ENCODE measurements at places on chromosomes 13 and 19.

GRCh38 chr13:47564041-47564440 is 437.0 kb downstream of the SUCLA2 start:
- DNase-seq = no peak

- no peak for DNase-seq
Observed at GRCh38 chr13:104782741-104783140, 1716.5 kb upstream of the SLC10A2 start.

GRCh38 chr13:41054212-41054877 is 7.0 kb upstream of the WBP4 start:
- DNase-seq = no peak

DNA sequence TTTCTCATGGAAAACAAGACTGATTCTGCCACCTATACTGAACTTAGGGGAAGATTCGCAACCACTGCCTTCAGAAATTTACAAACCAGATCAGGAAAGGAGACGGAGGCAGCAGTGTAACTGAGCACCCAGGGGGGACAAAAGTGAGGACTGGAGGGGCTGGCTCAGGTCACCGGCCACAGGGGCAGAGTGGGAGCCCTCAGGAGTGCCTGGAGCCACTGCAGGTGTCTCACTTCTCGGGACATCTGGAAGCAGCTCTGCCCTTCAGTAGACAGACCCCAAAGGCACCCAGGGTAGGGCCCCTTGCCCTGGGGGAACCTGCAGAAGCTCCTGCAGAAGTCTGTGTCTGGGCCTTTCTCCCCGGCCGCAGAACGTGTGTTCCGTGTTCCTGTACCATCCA is 5.8 kb downstream of the ARHGEF7 start:
- no peak for DNase-seq

DNA sequence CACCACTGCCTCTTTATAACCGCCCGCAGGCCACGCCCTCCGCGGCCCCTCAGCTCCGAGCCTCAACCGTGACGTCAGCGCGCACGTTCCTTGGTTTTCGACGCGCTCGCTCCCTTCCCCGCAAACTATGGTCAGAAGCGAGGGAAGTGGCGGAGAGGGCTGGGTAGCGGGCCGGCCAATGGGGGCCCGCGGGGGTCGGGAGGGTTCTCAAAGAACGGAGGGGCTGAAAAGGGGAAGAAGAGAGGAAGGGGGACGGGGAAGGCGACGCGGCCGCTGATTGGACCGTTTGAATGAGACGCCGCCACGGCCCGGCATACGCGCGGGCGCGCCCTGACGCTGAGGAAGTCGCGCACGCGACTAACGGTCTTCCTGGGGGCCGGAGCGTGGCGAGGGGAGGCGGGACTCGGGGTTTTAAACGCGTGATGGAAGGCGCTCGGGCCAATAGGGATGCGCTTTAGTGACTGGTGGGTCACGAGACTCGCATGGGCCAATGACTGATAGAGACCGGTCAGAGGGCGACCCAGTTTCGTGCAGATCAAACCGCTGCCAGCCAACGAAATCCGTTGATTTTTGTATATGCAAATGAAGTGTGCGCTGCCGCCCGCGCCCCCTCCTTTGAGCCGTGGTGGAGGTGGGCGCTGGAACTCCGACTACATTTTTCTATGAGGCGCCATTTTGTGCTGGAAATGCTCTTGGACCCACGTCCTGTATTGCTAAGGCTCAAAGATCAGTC is 378 bp upstream of the UBE2S start:
- peak; percentile 100 for DNase-seq

- DNase-seq = no peak
Observed at GRCh38 chr13:66977161-66977560, 253.0 kb downstream of the PCDH9 start.

DNA sequence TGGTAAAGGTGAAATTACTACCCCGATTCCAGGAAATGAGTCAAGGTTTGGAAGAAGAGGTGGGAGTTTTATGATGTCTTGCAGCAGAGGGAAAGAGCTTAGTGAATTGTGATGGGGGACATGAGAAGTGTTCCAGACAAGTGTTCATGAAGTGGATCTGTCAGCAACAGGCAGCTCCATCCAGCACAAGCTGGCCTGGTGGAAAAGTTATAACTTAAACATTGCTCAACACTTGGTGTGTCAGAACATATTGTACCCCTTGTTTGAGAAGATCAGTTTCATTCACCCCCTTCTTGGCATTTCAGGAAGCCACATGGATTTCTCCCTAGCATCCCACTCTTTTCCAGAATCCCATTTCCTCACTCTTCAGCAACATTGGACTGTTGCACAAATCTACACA is 222.0 kb downstream of the B3GLCT start:
- no peak for DNase-seq

DNA sequence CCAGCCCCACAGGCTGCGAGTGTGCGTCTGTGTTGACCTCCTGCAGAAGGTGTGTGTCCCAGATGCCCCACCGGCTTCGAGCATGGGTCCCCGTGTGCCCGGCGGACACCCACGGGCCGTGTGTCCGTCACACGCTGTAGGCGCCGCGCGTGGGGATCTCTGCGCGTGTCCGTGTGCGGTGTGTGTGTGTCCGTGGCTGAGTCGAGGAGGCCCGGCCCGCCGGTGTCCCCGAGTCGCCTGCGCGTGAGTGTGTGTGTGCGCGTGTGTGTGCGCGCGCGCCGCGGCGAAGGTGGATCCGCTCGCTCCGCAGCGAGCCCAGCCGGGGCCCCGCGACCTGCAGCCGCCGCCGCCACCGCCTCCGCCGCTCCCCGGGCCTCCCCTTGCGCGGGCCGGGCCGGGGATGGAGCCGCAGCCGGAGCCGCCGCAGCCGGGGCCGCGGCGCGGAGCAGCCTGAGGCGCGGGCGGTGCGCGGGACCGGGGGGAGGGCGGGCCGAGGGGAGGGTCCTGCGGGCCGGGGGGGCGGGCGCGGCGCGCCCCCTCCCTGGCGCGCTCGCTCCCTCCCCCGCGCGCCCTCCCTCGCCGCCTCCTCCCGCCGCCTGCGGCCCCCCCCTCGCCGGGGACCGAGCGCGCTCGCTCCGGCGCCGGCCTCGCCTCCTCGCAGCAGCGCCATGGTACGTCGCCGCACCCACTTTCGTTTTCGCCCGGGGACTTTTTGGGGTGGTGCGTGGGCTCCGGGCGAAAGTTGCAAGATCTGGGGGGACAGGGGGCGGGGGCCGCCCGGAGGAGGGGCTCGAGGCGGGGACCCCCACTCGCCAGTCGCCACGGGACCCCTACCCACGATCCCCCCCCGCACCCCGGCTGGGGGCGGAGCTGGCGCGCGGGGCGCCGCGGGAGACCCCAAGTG is 7.1 kb upstream of the NFIC start:
- peak; percentile 79 for DNase-seq

DNA sequence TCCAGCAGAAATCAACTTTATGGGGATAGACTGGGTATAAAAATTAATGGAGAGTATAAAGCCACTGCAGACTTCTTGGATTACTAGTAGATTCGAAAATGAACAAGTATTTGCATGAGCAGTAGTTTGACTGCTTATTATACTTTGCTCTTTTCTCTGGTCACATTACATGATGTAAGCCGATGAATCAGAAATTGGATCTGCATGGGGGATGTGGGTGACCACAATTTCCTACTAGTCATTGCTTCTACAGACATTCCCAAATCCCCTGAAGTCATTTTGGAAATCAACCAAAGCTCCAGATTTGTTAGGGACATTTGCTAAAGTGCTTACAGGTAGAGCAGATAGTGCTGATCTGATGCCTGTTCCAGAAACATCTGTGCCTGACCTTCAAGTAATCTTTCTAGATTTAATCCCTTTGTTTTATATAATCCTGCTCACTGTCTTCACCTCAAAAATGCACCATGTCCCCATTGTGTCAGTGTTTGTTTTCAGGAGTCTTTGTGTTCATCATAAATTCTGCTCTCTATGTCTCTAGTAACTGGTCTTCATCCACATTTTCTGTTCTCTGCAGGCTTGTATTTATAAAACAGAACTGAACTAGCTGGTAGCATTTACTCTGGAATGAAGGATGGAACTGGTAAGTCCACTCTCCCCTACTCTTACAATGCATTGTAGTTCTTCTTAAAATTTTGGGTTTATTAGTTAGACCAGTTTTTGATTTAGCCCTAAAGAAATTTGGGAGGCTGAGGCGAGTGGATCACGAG is 201.5 kb upstream of the CSNK1A1L start:
- no peak for DNase-seq

GRCh38 chr19:6055013-6055795 is 55.1 kb downstream of the RFX2 start:
- DNase-seq = no peak

Data from iPS-NIHi11 (cell line).